Activated CD4-positive, alpha-beta T cell treated with anti-CD3 and anti-CD28 coated beads for 36 hours (primary cell): ENCODE measurements at places on chromosomes 16 and 17. TPM values are rescaled to one million over a fixed set of nuclear protein-coding genes. Genes with fewer than 3 reads are reported as not detected.
A peak's percentile ranks its signal among the peaks of the same experiment; 100 is the strongest.

DNA sequence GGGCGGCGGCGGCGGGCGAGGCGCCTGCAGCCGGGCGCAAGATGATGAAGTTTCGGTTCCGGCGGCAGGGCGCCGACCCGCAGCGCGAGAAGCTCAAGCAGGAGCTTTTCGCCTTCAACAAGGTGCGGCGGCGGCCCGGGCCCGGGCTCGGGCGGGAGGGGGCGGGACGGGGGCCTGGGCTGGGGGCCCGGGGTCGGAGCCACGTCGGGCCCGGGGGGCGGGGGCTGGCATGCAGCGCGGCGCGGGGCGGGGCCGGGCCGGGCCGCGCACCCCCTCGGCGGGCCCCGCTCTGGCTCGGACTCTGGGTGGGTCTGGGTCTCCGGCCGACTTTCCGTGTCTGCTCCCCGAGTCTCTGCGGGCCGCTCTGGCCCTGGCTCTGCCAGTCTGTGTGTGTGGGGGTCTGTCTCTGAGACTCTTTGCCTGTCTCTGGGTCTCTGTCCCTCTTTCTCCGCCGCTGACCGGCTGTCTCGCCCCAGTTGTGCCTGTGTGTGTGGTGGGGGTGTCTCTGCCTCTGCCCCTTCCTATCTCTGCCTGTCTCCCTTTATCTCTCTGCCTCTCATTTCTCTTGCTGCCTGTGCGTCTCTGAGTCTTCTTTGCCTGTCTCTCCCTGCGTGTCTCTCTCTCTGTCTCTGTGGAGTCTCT is 328 bp downstream of the LLGL1 start:
- H3K36me3 ChIP-seq = no peaks in the 10 kb centered on the region
- peak overlapping the region; percentile 82 for H3K4me3 ChIP-seq
- no peak for DNase-seq
- peak overlapping the region; percentile 71 for H3K27ac ChIP-seq

DNA sequence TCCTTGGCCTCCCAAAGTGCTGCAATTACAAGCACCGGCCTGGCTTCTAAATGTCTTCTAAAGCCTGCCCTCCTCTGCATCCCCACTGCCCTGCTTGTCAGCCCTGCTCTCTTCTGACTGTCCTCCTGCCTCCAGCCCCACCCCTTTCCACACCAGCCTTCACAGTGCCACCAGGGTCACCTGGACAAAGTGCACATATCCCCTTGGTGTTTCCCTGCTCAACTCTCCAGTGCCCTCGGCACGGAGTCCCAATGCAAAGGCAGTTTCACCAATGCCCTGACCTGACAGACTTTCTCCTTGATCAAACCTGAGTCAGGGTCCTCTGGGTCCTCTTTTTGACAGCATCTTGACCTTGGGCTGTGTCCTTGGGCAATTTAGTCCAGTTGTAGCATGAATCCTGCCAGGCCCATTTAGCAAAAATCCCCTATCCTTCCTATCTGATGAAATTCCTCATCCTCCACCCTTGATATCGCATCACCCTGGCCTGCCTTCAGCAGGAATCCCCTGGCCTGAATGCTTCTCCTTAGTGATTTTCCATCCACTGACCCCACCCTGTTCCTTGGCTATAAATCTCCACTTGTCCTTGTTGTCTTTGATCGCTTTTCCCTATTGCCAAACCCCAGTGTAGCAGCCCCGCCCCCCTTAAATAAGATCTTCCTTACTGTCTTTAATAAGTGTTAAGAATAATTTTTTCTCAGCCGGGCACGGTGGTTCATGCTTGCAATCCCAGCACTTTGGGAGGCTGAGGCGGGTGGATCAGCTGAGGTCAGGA is 42.7 kb upstream of the ETV4 start:
- H3K4me3 ChIP-seq = no peak overlapping the region
- no peak for DNase-seq
- no peaks in the 10 kb centered on the region for H3K36me3 ChIP-seq
- H3K27ac ChIP-seq = no peak overlapping the region
- H3K27me3 ChIP-seq = no peaks in the 10 kb centered on the region
- no peaks in the 10 kb centered on the region for H3K4me1 ChIP-seq

DNA sequence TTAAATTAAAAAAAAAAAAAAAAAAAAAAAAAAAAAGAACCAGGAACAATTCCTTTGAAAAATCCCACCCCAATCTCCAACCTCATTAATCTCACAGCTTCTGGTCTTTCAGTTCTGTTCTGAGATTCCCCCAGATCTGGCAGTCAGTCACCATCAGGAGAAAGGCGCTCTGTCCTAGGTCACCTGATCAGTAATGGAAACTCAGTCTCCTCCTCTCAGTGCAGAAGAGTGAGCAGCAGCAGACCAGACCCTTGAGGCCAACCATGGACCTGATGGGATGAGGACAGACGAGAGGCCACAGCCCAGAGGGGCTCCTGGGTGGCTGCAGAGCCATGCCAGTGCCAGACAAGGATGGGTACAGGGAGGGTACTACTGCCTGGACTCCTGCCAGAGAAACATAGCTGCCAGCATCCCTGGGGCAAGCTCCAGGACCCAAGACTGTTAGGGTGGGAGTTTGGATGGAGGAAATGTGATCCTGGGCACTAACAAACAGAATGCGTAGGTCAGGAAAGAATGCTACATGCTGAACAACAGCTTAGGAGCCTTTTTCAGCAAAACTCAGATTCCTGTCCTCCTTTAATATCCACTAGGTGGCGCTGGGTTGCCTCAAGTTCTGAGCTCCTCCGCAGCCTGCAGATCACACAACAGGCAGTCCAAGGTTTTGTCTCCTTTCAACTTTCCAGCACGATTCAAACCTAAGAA is 28.7 kb downstream of the MPG start:
- H3K27me3 ChIP-seq = no peaks in the 10 kb centered on the region
- DNase-seq = peak; percentile 72
- no peaks in the 10 kb centered on the region for H3K4me1 ChIP-seq
- peaks cover 27% of the 10 kb centered on the region for H3K36me3 ChIP-seq
- H3K27ac ChIP-seq = no peak overlapping the region

DNA sequence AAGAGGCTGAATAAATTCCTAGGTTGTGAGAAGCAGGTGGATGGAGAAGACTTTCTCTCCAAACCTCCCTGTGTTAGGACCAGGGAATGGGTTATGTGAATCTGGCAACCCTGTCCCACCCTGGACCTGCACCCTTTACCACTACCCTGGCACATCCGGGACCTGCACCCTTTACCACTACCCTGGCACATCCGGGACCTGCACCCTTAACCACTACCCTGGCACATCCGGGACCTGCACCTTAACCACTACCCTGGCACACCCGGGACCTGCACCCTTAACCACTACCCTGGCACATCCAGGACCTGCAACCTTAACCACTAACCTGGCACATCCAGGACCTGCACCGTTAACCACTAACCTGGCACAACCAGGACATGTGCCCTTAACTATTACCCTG is 207.0 kb upstream of the CACNG3 start:
- no peak overlapping the region for H3K4me3 ChIP-seq
- H3K4me1 ChIP-seq = no peaks in the 10 kb centered on the region

GRCh38 chr17:30552994-30553566 is 75.9 kb downstream of the GOSR1 start:
- no peak overlapping the region for H3K4me3 ChIP-seq
- no peak overlapping the region for H3K27ac ChIP-seq
- H3K4me1 ChIP-seq = peaks cover 6% of the 10 kb centered on the region
- no peak for DNase-seq
- H3K27me3 ChIP-seq = no peaks in the 10 kb centered on the region
- no peaks in the 10 kb centered on the region for H3K36me3 ChIP-seq

DNA sequence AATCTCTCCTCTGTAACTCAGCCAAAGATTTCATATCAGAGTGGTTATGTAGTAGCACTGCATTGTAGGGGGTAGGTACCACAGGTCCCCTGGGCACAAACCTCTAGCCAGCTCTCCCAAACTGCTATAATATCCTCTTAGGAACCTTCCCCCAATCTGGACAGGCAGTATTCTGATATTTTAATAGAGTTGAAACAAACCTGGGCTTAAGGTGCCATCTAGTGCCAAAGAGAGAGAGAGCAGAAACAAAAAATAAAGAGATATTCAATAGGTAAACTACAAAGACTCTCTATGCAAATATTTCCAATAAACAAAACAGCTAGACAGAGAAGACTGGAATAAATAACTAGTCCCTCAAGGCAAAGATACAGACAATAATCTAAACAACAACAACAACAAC is 1070.0 kb downstream of the CDH11 start:
- no peak for DNase-seq
- H3K27ac ChIP-seq = no peak overlapping the region
- H3K27me3 ChIP-seq = no peaks in the 10 kb centered on the region
- H3K4me1 ChIP-seq = no peaks in the 10 kb centered on the region
- H3K36me3 ChIP-seq = no peaks in the 10 kb centered on the region

GRCh38 chr17:39923836-39924690 is 3.3 kb downstream of the ORMDL3 start:
- peaks cover 25% of the 10 kb centered on the region for H3K36me3 ChIP-seq
- H3K4me1 ChIP-seq = peaks cover 76% of the 10 kb centered on the region
- peak overlapping the region; percentile 75 for H3K27ac ChIP-seq
- H3K4me3 ChIP-seq = peak overlapping the region; percentile 85

- no peak for DNase-seq
- peaks cover 3% of the 10 kb centered on the region for H3K36me3 ChIP-seq
- H3K4me1 ChIP-seq = peaks cover 11% of the 10 kb centered on the region
- no peak overlapping the region for H3K27ac ChIP-seq
These were observed 3.3 kb downstream of the GRN start for GRCh38 chr17:44348234-44348987.

- H3K4me3 ChIP-seq = no peak overlapping the region
- no peaks in the 10 kb centered on the region for H3K4me1 ChIP-seq
- no peaks in the 10 kb centered on the region for H3K36me3 ChIP-seq
- DNase-seq = no peak
- no peaks in the 10 kb centered on the region for H3K27me3 ChIP-seq
These were observed 28.3 kb downstream of the PIMREG start for GRCh38 chr17:6472517-6472916.

GRCh38 chr17:18226284-18226945 is 980 bp downstream of the LLGL1 start:
- peak; percentile 25 for DNase-seq
- H3K4me3 ChIP-seq = peak overlapping the region; percentile 82
- H3K4me1 ChIP-seq = peaks cover 18% of the 10 kb centered on the region
- H3K27me3 ChIP-seq = no peaks in the 10 kb centered on the region
- no peaks in the 10 kb centered on the region for H3K36me3 ChIP-seq

GRCh38 chr17:72723711-72724110 is 368.8 kb downstream of the SLC39A11 start:
- no peaks in the 10 kb centered on the region for H3K27me3 ChIP-seq
- peaks cover 52% of the 10 kb centered on the region for H3K4me1 ChIP-seq
- no peaks in the 10 kb centered on the region for H3K36me3 ChIP-seq
- DNase-seq = no peak

- H3K4me3 ChIP-seq = no peak overlapping the region
- H3K27me3 ChIP-seq = no peaks in the 10 kb centered on the region
- no peak overlapping the region for H3K27ac ChIP-seq
- H3K36me3 ChIP-seq = no peaks in the 10 kb centered on the region
These were observed 146.5 kb downstream of the MAP2K6 start for GRCh38 chr17:69560987-69561441.

DNA sequence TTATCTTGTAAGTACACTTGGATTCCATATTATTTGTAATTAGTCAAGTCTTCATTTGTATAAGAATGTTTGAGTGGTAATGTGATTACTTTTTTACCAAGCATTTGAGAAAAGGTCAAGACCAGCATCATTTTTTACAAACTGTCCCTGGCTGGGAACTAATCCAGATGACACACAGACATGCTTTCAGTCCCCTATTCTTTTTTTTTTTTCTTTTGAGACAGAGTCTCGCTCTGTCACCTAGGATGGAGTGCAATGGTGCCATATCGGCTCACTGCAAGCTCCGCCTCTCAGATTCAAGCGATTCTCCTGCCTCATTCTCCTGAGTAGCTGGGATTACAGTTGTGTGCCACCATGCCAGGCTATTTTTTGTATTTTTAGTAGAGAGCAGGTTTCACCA is 4.5 kb downstream of the DERL2 start:
- no peaks in the 10 kb centered on the region for H3K27me3 ChIP-seq
- no peak overlapping the region for H3K27ac ChIP-seq
- peaks cover 62% of the 10 kb centered on the region for H3K36me3 ChIP-seq
- H3K4me3 ChIP-seq = no peak overlapping the region
- peaks cover 31% of the 10 kb centered on the region for H3K4me1 ChIP-seq

KRT15 gene
- total RNA-seq = not detected

- H3K27ac ChIP-seq = no peak overlapping the region
- H3K4me3 ChIP-seq = no peak overlapping the region
- no peak for DNase-seq
- no peaks in the 10 kb centered on the region for H3K36me3 ChIP-seq
These were observed 10.5 kb downstream of the OR1F1 start for GRCh38 chr16:3198334-3199072.

DNA sequence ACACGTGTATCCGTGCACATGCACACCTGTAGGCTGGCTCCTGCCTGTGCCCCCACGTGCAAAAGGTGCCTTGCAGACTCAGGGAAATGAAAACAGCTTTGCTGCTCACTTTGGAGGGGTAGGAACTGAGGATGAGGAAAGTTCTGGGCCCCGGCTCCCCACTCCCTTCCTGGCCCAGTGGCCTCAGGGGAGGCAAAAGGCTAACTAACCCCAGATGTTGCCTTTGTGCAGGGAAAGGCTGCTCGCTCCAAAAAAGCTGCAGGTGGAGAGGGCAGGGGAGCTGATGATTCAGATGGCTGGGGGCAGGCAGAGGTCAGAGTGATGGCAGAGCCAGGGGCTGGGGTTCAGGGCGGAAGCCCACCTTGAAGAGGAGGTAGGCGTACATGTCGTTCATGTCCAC is 12.4 kb downstream of the PLCD3 start:
- peaks cover 4% of the 10 kb centered on the region for H3K27me3 ChIP-seq
- no peak for DNase-seq
- no peaks in the 10 kb centered on the region for H3K4me1 ChIP-seq
- H3K4me3 ChIP-seq = no peak overlapping the region
- H3K36me3 ChIP-seq = no peaks in the 10 kb centered on the region

DNA sequence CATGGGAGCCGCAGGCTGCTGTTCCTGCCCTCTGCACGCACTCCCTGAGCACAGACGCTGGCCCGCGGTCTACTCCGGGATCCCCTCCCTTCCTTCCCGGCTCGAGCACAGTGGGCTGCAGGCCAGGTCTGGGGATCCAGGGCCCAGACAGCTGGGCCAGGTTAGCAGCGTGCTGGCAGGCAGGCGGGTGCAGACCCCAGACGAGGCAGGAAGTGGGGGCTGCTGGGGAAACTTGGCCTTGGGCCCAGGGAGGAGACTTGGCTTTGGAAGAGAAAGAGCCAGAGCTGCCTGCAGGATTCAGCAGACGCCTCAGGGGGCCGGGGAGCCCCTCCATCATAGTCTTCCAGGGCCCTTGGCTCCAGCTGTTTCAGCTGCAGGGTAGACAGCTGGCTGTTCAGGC is 30.2 kb upstream of the ABCC3 start:
- H3K36me3 ChIP-seq = no peaks in the 10 kb centered on the region
- DNase-seq = no peak
- no peak overlapping the region for H3K27ac ChIP-seq
- no peaks in the 10 kb centered on the region for H3K4me1 ChIP-seq

MYLK3 gene
- 0.05 TPM for total RNA-seq

GRCh38 chr16:59878999-59879398 is 1144.9 kb upstream of the GOT2 start:
- H3K4me3 ChIP-seq = no peak overlapping the region
- no peak overlapping the region for H3K27ac ChIP-seq
- no peaks in the 10 kb centered on the region for H3K36me3 ChIP-seq

CCT6B gene
- 1.6 TPM for total RNA-seq

GRCh38 chr16:70657956-70658355 is 11.6 kb downstream of the IL34 start:
- no peak overlapping the region for H3K4me3 ChIP-seq
- no peak for DNase-seq
- H3K27ac ChIP-seq = no peak overlapping the region
- H3K36me3 ChIP-seq = no peaks in the 10 kb centered on the region
- peaks cover 4% of the 10 kb centered on the region for H3K4me1 ChIP-seq

- H3K4me1 ChIP-seq = no peaks in the 10 kb centered on the region
- H3K4me3 ChIP-seq = no peak overlapping the region
- H3K27me3 ChIP-seq = no peaks in the 10 kb centered on the region
- H3K36me3 ChIP-seq = peaks cover 7% of the 10 kb centered on the region
- DNase-seq = no peak
These were observed 50.2 kb upstream of the SLC12A3 start for GRCh38 chr16:56814537-56815432.
